Ascending aorta (tissue), 2 donors: ENCODE measurements at places on chromosomes 2 and 18.

- H3K27me3 ChIP-seq = no peaks in the 10 kb centered on the region
- peak overlapping the region; percentile 18 for H3K27ac ChIP-seq
- no peaks in the 10 kb centered on the region for H3K36me3 ChIP-seq
- peaks cover 18% of the 10 kb centered on the region for H3K4me1 ChIP-seq
- no peak overlapping the region for H3K4me3 ChIP-seq
Measured at GRCh38 chr2:42754021-42754775, 9.7 kb downstream of the OXER1 start.

GRCh38 chr2:38754506-38754905 lies 3.3 kb upstream of the SRSF7 start:
- peaks cover 8% of the 10 kb centered on the region for H3K4me1 ChIP-seq
- no peaks in the 10 kb centered on the region for H3K36me3 ChIP-seq
- H3K4me3 ChIP-seq = peak overlapping the region; percentile 33
- no peak overlapping the region for H3K27ac ChIP-seq
- no peaks in the 10 kb centered on the region for H3K27me3 ChIP-seq
- DNase-seq = no peak

DNA sequence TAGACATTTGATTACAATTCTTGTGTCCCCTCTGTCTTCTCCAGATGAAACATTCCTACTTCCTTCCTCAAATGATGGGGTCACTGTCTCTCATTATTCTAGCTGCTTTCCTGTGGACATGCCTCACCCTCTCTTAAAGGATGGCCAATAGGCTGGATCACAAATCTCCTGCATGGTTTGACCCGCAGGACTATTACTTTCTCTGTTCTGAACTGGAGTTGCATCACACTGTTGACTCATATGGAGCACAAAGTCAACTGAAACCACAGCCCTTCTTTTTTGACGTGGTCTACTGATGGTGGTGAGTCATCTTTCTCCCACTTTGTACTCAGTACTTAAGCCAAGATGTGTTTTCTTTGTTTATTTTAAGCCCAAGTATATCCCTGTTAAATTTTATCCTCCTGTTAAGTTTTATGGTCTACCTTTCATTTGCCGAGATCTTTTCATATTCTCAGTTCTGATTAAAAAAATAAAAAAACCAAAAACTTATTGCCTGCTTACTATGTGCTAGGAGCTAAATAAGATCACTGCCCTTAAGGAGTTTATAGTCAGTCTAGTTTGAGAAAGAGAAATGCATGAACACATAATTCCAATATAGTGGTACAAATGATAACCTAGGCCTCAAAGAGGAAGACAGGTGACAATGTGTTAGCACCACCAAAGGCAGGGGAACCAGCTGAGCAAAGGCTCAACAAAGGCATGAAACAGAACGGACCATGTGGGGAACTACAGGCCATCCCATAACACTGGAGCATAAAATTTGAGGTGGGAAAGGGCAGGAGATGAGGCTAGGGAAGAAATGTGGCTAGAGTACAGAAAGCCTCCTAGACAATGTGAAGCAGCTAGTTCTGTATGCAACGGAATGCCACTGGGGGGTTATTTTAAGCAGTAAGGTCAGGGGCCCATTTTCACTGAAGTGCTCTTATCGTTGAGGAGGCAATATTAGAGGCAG lies 67.6 kb upstream of the ZFP36L2 start:
- peak overlapping the region; percentile 75 for H3K27ac ChIP-seq
- peaks cover 12% of the 10 kb centered on the region for H3K4me1 ChIP-seq
- H3K36me3 ChIP-seq = no peaks in the 10 kb centered on the region

- H3K27ac ChIP-seq = no peak overlapping the region
- H3K36me3 ChIP-seq = no peaks in the 10 kb centered on the region
- H3K4me1 ChIP-seq = peaks cover 9% of the 10 kb centered on the region
- H3K27me3 ChIP-seq = no peaks in the 10 kb centered on the region
- DNase-seq = peak; percentile 13
Measured at GRCh38 chr18:9689253-9689652, 18.8 kb upstream of the RAB31 start.

DNA sequence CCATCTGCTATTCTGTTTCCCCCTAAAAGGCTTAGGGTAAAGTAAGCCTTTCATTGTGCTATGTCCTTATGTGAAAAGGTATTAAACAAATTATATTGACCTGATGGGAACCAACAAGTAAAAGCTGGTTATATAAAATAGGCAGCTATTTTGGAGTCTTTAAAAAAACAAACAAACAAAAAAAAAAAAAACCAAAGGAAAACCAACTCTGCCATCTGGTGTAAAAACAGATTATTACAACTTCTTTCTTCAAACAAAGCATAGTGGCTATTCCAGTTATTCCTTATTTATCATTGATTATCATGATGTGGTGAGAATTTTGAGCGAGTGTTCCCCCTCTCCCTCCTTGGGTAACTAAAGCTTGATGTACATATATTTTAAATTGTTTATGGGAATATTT lies 122.3 kb upstream of the FHL2 start:
- H3K36me3 ChIP-seq = no peaks in the 10 kb centered on the region
- H3K4me3 ChIP-seq = no peak overlapping the region
- H3K4me1 ChIP-seq = peaks cover 9% of the 10 kb centered on the region
- no peaks in the 10 kb centered on the region for H3K27me3 ChIP-seq
- no peak overlapping the region for H3K27ac ChIP-seq
- no peak for DNase-seq

- H3K4me3 ChIP-seq = no peak overlapping the region
- H3K36me3 ChIP-seq = no peaks in the 10 kb centered on the region
- no peaks in the 10 kb centered on the region for H3K27me3 ChIP-seq
- no peaks in the 10 kb centered on the region for H3K4me1 ChIP-seq
- no peak overlapping the region for H3K27ac ChIP-seq
Measured at GRCh38 chr2:108407864-108408729, 30.3 kb downstream of the SULT1C4 start.

DNA sequence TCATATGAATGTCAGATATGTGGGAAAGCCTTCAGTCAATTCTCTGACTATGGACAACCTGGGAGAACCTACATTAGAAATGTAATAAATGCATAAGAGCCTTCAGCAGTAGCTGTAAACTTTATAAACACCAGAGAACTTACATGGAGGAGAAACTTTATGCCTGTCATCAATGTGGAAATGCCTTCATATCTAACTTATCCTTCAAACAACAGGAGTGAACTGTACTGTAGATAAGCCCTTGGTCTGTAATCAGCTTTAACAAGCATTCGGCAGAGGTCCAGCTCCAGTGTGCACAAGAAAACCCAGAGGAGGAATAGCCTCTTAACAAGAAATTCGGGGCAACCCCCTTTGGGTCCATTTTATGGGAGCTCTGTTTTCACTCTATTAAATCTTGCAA lies 14.8 kb upstream of the UXS1 start:
- H3K36me3 ChIP-seq = no peaks in the 10 kb centered on the region
- H3K27me3 ChIP-seq = no peaks in the 10 kb centered on the region
- DNase-seq = no peak
- H3K4me1 ChIP-seq = no peaks in the 10 kb centered on the region

DNA sequence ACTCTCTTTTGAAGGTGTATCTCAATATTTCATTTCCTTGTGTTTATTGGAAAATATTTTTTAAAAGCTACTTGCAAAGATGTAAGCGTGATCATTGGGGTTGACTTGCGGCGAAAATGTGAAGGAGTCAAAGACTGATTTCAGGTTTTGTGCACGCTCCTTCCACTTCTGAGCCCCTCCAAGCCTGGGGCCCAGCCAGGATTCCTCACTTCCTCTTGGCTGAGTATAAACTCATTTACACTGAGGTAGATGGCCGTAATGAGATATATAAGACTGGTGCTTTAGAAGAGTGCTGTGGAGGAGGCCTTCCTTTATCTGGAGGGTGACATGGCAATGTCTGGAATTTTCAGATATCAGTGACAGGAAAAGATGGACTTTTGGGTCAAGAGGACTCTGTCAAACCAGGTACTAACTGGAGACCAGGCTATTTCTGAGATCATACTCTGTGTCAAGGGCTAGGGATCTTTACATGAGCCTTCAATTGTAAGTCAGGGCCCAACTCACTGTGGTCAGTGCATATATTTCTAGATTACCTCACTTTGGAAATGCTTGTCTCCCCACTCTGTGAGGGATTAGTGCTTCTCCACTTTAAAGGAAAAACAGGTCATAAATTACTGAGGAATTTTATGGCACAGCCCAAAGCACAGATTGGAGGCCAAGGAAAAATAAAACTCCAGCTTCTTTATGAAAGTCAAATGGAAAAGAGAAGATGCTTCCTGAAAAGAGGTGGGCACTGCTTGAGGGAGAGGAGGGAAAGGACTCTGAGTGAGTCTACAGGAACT lies 22.8 kb downstream of the PRKCE start:
- H3K4me3 ChIP-seq = no peak overlapping the region
- H3K27me3 ChIP-seq = no peaks in the 10 kb centered on the region
- no peak overlapping the region for H3K27ac ChIP-seq
- DNase-seq = no peak
- H3K36me3 ChIP-seq = no peaks in the 10 kb centered on the region

GRCh38 chr18:55996717-55997116 lies 408.7 kb upstream of the TCF4 start:
- no peak overlapping the region for H3K4me3 ChIP-seq
- no peaks in the 10 kb centered on the region for H3K4me1 ChIP-seq
- no peak for DNase-seq
- H3K27ac ChIP-seq = no peak overlapping the region
- H3K27me3 ChIP-seq = no peaks in the 10 kb centered on the region

GRCh38 chr2:98519851-98520250 lies 75.2 kb downstream of the INPP4A start:
- H3K36me3 ChIP-seq = peaks cover 3% of the 10 kb centered on the region
- no peak for DNase-seq
- no peak overlapping the region for H3K27ac ChIP-seq

- H3K4me1 ChIP-seq = no peaks in the 10 kb centered on the region
- no peaks in the 10 kb centered on the region for H3K36me3 ChIP-seq
- H3K27ac ChIP-seq = no peak overlapping the region
Measured at GRCh38 chr2:202790676-202791075, 80.9 kb downstream of the ICA1L start.

- H3K4me1 ChIP-seq = no peaks in the 10 kb centered on the region
- DNase-seq = no peak
- H3K27me3 ChIP-seq = no peaks in the 10 kb centered on the region
- no peaks in the 10 kb centered on the region for H3K36me3 ChIP-seq
- no peak overlapping the region for H3K27ac ChIP-seq
Measured at GRCh38 chr2:161943011-161943410, 131.0 kb downstream of the DPP4 start.
